Activated CD4-positive, alpha-beta T cell treated with anti-CD3 and anti-CD28 coated beads, Interleukin-2, amount 10 ng/mL, durations not matched to agents 24 days and 14 days (primary cell): ENCODE measurements at places on chromosomes 1 and 21.

GRCh38 chr1:204461331-204462228, 33.0 kb downstream of the PIK3C2B start:
- peaks cover 49% of the 10 kb centered on the region for H3K36me3 ChIP-seq
- DNase-seq = peak; percentile 71
- H3K4me3 ChIP-seq = peak overlapping the region; percentile 46
- H3K4me1 ChIP-seq = peaks cover 54% of the 10 kb centered on the region
- no peaks in the 10 kb centered on the region for H3K27me3 ChIP-seq

DNA sequence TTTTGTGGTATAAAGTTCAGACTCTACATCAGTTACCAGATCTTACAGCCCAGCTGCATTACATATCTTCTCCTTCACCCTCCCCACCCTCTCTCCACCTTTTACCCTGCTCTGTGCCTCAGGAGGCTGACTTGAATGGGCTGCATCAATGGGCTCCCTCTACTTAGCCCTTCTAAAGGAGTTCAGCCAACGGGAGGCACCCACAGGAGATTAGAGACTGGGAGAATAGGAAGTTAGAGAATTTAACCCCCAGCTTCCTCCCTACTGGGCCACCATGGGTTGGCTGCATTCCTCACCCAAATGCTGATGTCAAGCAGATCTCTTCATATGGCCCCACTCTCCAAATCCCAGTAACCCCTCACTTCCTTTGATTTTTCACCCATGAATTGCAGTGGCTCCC, 17.1 kb upstream of the DUSP23 start:
- no peak overlapping the region for H3K27ac ChIP-seq
- no peaks in the 10 kb centered on the region for H3K36me3 ChIP-seq
- no peak overlapping the region for H3K4me3 ChIP-seq
- peaks cover 1% of the 10 kb centered on the region for H3K27me3 ChIP-seq

- H3K36me3 ChIP-seq = no peaks in the 10 kb centered on the region
- no peak overlapping the region for H3K27ac ChIP-seq
- no peak overlapping the region for H3K4me3 ChIP-seq
- no peak for DNase-seq
- H3K27me3 ChIP-seq = peaks cover 36% of the 10 kb centered on the region
- H3K4me1 ChIP-seq = peaks cover 4% of the 10 kb centered on the region
These were observed 63.4 kb upstream of the STUM start for GRCh38 chr1:226485192-226485591.

GRCh38 chr21:15893902-15894301, 164.1 kb downstream of the USP25 start:
- no peak overlapping the region for H3K4me3 ChIP-seq
- no peaks in the 10 kb centered on the region for H3K36me3 ChIP-seq
- H3K27me3 ChIP-seq = no peaks in the 10 kb centered on the region
- H3K27ac ChIP-seq = no peak overlapping the region
- H3K4me1 ChIP-seq = no peaks in the 10 kb centered on the region
- no peak for DNase-seq

DNA sequence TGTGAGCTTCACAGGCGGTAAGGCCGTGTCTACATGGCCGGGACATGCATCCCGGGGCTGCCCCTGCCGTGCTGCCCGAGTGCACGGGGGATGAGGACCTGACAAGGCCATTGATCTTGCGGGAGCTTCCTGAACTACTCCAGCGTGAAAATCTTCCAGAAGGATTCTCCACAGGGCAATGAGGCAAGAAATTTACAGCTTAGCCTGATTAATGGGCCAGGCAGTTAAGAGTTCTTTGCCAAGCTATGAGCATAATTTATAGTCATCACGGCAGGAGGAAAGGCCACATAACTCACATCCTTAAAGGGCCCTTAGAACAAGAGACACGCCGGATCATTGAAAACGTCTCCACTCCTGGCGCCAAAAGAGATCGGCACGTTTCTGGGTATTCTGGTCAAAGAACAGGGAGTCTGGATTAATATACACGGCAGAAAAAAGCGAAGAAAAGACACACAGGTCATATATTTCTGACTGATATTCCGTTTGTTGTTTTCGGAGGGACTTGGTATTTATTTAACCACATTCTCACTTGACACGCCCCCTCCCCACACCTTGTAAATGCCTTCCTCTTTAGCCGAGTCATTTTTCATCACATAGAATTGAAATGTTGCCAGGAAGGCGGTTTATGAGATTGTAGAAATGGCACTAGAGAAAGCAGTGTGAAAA, 180.5 kb downstream of the DYRK1A start:
- peaks cover 11% of the 10 kb centered on the region for H3K27me3 ChIP-seq
- H3K27ac ChIP-seq = no peak overlapping the region
- H3K4me1 ChIP-seq = peaks cover 2% of the 10 kb centered on the region
- no peak for DNase-seq

- no peaks in the 10 kb centered on the region for H3K36me3 ChIP-seq
- peaks cover 12% of the 10 kb centered on the region for H3K27me3 ChIP-seq
- H3K27ac ChIP-seq = no peak overlapping the region
These were observed 21.7 kb downstream of the BCAR3 start for GRCh38 chr1:93659822-93660503.
